ENCODE measurements at places on chromosomes 2 and 18.

GRCh38 chr2:48927355-48927754 lies 171.8 kb upstream of the LHCGR start:
- no peak for DNase-seq

- no peak for DNase-seq
Observed at GRCh38 chr2:121969766-121970639, 214.6 kb downstream of the TSN start.

GRCh38 chr2:217215877-217216276 lies 356.0 kb upstream of the TNP1 start:
- DNase-seq = no peak

DNA sequence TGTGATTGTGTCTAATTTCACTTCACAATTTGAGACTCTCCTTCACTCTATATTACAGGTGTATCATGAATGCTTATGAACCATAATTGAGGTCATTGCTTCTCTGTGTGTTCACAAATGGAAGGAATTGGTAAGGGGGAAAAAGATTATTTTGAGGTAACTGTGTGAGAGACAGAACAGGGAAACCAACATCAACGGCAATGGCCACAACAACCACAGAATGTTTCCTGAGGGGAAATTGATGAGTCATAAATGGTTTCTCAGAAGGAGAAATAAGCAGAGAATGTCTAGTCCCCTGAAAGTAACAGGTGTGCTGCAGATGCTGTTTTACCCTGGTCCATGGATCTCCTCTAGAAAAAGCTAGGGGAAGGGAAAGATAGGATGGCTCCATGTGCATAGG lies 361.2 kb upstream of the GALNT5 start:
- DNase-seq = no peak

DNA sequence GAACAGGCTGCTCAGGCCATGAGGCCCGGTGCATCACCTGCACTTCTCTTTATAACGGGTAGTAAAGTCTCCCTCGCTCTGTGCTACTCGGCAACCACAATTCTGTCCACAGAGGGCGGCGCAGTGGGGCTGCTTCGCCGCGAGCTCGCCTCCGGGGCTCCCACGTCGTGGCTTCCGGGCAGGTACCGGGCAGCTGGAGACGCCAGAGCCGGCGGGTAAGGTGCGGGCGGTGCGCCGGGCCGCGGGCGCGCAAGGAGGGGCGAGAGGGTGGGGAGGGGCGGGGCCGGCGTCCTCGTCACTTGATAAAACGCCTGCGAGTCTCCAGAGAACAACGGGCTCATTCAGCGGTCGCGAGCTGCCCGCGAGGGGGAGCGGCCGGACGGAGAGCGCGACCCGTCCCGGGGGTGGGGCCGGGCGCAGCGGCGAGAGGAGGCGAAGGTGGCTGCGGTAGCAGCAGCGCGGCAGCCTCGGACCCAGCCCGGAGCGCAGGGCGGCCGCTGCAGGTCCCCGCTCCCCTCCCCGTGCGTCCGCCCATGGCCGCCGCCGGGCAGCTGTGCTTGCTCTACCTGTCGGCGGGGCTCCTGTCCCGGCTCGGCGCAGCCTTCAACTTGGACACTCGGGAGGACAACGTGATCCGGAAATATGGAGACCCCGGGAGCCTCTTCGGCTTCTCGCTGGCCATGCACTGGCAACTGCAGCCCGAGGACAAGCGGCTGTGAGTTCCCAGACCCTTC lies at the start of gene ITGA6:
Gene ITGA6, plus strand, starts transcription at position 331 of the 734 bp plus-strand sequence.
- DNase-seq = peak; percentile 79

DNA sequence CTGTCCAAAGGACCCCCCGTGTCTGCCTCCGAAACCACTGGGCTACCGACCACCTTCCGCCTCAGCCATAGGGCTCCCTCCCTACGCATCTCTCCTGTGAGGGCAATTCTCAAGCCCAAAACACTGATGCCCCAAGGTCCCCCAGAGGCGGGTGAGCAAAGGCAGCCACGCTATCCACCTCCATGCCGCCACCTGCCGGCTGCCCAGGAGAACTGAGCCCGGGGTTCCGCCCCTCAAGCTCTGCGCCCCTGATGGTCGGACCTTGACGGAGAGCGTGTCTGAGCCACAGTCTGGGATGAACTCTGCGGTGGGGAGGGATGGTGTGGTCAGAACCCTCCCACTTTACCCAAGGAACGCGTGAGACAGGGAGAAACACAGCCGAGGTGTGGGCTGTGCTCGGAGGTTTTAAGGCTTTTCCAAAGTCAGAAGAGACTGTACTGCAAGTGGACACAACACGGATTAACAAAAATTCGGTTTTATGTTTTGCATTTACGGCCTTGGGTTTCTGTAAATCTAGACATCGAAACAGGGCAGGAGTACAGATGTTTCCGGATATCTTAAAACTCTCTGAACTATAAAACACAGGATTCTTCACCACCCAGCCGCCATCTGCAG lies 114.1 kb downstream of the ZNF516 start:
- DNase-seq = peak; percentile 38

DNA sequence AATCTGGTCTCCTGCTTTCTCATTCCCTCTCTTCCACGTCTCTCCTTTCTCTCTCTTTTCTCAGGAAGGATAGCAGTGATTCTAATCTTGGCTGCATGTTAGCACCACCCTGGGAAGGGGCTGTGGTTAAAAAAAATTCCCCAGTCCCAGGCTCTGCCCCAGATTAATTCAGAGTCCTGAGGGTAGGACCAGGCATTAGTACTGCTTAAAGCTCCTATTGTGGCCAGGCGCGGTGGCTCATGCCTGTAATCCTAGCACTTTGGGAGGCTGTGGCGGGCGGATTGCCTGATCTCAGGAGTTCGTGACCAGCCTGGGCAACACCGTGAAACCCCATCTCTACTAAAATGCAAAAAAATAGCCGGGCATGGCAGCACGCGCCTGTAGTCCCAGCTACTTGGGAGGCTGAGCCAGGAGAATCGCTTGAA lies 35.4 kb upstream of the EML4 start:
- no peak for DNase-seq

DNA sequence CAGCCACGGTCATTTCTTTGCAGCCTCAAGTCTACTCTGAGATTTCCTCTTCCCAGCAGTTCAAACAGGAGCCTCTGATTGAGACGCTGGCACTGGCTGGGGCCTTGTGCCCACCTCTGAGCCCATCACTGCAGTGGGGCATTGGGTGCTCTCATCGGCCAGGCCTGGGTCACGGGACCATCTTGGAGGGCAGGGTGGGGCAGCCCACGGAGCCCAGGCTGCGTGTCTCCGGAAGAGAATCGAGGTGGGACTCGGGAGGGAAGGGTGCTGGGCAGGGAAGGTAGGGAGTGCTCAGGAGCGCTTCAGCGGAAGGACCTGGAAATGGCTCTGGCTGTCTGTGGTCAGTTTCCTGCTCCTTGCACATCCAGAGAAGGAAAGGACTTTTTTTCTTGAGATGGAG lies 82.4 kb downstream of the RTP5 start:
- no peak for DNase-seq

DNA sequence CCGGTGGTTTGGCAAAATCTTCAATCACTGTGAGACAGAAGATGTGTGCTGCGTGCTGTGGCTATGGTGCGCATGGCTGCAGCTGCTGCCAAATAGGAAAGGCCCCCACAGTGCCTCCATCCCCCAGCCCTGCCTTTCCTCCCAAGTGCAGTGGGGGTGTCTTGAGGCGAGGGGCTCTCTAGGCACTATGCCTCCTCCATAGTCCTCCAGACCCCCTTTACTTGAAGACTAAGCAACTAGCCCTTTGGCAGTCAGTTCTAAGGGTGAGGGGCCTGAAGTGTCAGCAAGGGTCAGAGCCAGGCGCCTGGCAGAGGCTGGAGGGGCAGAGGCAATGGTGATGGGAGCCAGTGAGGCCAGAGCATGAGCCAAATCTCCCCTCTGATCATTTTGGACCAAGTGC lies 13.6 kb upstream of the TMEM185B start:
- no peak for DNase-seq

- no peak for DNase-seq
Observed at GRCh38 chr2:72895759-72896281, 8.6 kb downstream of the SPR start.

DNA sequence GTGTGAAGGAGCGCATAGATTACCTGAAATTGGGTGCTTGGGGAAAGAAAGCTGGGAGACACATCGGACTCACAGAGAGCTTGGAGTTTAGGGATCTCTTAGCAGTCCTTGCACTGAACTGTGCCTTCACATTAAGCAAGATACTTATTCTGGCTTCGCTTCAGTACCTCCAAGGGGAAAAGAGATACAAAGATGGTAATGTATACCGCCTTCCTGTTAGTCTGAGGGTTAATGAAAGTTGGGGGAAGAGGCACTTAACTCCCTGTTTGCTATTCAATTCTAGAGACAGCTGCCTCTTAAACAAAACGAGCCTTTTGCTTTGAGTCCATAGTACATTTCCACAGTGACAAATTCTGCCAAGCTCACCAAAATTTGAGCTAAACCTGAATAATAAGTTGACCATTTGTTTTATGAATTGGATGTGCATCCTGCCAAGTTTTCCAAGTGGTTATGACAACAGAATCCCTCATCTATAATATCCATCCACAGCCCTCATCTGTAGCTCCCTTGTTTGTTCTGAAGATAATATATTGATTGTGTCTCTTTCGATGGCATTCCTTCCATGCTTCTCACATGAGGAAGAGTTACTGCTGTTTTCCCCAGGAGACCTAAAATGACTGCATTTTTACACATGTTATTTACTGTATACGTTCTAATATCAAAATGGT lies 287.1 kb upstream of the ATP5MC3 start:
- DNase-seq = no peak

DNA sequence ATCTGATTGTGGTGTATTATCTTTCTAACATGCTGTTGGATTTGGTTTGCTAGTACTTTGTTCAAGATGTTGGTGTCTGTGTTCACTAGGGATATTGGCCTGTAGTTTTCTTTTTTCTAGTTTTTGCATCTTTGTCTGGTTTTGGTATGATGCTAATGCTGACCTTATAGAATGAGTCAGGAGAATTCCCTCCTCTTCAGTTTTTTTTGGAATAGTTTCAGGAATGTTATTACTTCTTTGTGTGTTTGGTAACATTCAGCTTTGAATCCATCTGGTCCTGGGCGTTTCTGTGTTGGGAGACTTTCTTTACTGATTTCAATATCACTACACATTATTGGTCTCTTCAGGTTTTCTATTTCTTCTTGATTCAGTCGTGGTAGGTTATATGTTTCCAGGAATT lies 124.2 kb upstream of the EPB41L5 start:
- DNase-seq = no peak

GRCh38 chr2:122100346-122100745 lies 344.9 kb downstream of the TSN start:
- no peak for DNase-seq

DNA sequence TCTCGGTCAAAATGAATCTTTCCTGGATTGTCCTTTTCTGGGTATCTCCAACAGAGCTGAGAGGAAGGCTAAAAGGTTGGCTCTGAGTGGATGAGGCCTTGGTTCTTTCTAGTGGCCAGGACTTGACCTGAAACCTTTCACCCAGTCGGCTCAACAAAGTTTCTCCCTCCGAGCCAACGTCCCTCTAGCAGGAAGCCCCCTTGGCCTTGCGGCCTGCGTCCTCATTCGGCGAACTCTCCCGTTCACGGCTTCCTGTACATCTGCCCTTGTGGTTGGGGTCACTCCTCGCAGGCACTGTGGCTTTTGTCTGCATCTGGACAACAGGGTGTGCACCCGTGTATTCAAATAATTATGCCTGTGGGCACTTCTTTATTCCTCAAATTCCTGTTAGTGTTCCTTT lies 9.4 kb upstream of the SIX3 start:
- no peak for DNase-seq

DNA sequence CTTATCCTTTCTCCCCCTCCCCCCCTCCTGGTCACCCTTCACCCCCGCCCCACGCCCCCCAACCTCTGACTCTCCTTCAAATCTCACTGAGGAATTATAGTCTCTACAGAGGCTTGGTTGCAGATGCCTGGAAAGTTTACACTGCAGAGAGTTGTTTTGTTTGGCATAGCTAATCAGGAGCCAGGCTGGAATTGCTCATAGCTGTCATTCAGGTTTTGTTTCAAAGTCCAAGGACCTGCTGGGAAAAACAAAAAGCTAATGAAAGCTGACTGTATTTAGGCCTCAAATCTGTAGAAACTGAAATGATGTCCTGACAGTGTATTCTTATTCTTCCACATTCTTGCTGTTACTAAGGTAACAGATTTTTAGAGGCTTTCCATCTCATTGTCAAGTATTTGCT lies 22.6 kb downstream of the GREB1L start:
- DNase-seq = no peak

DNA sequence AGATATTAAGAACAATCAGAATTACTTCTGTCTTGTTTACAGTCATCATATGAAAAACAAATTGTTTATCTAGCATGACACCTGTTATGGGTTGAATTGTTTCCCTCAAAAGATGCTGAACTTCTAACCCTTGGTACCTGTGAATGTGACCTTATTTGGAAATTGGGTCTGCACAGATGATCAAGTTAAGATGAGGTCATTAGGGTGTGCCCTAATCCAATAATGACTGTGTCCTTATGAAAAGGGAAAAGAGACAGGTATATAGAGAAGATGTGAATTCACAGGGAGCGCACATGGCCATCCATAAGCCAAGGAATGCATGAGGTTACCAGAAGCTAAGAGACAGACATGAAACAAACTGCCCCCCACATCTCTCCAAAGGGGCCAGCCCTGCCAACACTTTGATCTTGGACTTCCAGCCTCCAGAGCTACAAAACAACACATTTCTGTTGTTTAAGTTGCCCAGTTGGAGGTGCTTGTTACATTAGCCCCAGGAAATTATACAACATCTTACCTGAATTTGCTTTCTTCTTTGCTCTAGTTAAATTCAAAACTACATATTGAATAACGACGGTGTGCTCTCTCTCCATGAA lies 2.3 kb upstream of the HPCAL1 start:
- no peak for DNase-seq

DNA sequence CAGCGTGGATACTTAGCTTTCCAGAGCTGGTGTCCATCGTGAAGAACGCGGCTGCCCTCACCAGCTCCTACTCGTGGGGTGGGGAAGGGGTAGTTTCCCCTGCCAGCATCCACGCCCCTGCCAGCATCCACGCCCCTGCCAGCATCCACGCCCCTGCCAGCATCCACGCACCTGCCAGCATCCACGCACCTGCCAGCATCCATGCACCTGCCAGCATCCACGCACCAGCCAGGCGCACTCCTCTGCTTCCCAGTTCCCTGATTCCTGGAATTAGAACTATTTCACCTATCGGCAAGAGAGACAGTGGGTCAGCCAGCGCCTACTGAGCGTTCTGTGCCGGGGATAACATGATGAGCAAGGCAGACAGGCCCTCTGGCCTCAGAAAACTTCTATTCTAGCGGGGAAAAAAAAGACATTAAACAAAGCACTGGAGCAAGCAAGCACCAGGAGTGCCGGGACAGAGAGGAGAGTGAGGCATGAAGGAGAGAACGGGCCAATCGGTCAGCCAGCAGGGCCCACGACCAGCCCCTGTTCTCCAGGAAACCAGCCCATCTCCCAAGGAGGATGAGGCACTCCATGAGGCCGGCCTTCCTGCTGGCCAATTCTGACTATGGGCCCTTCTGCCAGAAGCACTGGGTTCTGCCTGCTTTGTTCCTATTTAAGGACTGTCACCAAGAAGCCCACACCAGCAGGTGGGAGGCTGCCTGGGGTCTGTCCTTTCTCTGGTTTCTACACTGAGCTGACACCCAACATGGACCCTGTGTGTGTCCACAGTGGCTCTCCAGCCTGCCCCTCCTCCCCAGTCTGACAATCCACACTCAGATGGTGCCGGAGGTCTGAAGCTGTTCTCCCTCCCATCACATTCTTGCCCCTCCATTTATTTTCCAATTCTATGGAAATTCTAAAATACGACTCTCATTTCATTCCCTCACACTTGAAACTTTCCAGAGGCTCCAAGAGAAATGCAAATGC lies 78.4 kb upstream of the SALL3 start:
- no peak for DNase-seq

GRCh38 chr2:85255813-85256594 lies 71.8 kb downstream of the TGOLN2 start:
- no peak for DNase-seq
